ENCODE measurements at places on chromosomes 16 and 17. TPM values are rescaled to one million over a fixed set of nuclear protein-coding genes. Genes with fewer than 3 reads are reported as not detected.

- H3K4me1 ChIP-seq, result no peaks in the 10 kb centered on the region
- H3K27ac ChIP-seq, result no peak overlapping the region
- DNase-seq, result no peak
- H3K27me3 ChIP-seq, result no peaks in the 10 kb centered on the region
- H3K36me3 ChIP-seq, result peaks cover 10% of the 10 kb centered on the region
Measured at GRCh38 chr17:76485569-76485968, 15.7 kb downstream of the RHBDF2 start.

- H3K4me1 ChIP-seq, result no peaks in the 10 kb centered on the region
- H3K4me3 ChIP-seq, result no peak overlapping the region
- no peak overlapping the region for H3K27ac ChIP-seq
- no peaks in the 10 kb centered on the region for H3K27me3 ChIP-seq
- DNase-seq, result no peak
Measured at GRCh38 chr16:52634528-52634927, 87.6 kb upstream of the TOX3 start.

DNA sequence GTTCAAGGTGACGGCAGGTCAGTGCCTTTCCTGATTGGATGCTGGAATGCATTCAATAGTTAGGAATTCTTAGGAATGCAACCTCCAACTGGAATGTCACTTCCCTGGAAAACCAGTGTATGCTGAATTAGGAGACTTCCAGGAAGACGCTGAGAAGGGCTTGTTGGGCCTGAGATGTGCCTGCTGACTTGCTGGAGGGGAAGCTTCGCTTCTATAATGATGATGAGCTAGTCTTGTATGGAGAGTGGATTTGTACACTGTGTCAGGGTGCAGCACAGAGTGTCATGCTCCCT, 45.6 kb downstream of the SMPD3 start:
- H3K4me3 ChIP-seq, result no peak overlapping the region
- peaks cover 6% of the 10 kb centered on the region for H3K4me1 ChIP-seq
- peaks cover 29% of the 10 kb centered on the region for H3K27me3 ChIP-seq
- H3K36me3 ChIP-seq, result no peaks in the 10 kb centered on the region
- DNase-seq, result no peak
- H3K27ac ChIP-seq, result no peak overlapping the region

DNA sequence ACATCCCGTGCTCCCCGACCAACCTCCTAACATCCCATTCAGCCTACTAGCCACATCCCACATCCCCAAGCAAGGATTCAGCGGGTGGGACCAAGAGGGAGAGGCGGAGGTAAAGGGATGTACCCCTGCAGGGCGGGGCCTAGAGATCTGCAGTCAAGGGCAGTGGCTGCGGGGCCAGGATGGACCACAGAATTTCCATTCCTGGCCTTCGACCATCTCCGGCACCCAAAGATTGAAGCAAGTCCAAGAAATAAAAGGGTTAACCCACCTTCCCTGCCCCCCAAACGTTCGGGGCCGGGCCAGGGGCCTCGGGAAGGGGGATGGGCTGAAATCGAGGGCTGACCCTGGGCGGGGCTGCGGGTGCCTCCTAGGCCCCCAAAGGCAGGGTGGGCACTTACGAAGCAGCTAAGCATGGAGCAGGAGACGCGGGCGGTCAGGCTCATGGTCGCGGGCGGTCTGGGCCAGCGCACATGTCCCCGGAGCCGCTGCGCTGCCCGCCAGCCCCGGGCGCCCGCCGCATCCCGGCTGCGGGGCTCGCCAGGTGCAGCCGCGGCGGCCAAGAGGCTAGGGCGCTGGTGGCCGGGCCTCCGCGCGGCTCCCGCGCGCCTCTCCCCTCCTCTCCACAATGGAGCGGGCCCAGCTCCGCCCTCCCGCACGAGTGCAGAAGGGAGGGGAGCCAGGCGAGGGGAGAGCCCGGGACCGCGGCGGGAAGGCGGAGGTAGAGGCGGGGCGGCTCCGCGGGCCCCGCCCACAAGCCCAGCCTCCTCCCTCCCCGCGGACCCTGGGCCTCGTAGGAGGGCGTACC, at the start of gene MTMR4:
Gene MTMR4, minus strand, starts transcription at position 674 of the 805 bp plus-strand sequence. Its CDS starts 231 bp downstream, at position 443.
- peaks cover 55% of the 10 kb centered on the region for H3K36me3 ChIP-seq
- H3K4me3 ChIP-seq, result peak within 1 kb of the TSS; percentile 80
- no peaks in the 10 kb centered on the region for H3K27me3 ChIP-seq
- H3K27ac ChIP-seq, result peak within 1 kb of the TSS; percentile 44
- peaks cover 31% of the 10 kb centered on the region for H3K4me1 ChIP-seq
- peak; percentile 68 for DNase-seq

DNA sequence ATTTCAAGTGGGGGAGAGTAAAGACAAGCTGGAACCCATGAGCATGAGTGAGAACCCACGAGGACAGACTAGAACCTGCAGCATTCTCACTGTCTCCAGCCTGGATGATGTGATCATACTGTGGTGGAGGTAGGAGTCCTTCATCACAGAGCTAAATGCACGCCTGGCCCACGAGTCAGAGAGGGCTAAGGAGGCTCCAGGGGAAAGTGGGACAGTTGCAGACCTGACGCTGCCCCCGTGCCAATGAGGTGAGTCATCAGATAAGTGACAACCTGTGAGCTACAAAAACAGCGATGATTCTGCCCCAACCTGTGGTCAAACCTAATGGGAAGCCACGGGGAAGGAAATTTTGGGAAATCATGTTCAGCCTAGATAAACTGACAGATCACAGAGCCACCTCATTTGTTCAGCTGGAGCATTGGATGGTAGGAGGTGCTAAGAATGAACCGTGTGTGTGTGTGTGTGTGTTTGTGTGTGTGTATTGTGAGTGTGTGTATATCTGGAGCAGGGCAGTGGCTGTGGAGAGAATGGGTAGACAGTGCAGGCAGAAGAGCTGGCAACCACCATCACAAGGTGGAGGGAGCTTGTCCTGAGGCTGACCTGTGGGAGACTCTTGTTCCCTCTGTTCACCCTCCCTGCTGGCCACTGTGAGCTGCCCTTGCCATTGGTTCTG, 131.8 kb downstream of the UTP18 start:
- no peak overlapping the region for H3K27ac ChIP-seq
- peaks cover 12% of the 10 kb centered on the region for H3K4me1 ChIP-seq
- no peak overlapping the region for H3K4me3 ChIP-seq
- H3K27me3 ChIP-seq, result peaks cover 95% of the 10 kb centered on the region

DNA sequence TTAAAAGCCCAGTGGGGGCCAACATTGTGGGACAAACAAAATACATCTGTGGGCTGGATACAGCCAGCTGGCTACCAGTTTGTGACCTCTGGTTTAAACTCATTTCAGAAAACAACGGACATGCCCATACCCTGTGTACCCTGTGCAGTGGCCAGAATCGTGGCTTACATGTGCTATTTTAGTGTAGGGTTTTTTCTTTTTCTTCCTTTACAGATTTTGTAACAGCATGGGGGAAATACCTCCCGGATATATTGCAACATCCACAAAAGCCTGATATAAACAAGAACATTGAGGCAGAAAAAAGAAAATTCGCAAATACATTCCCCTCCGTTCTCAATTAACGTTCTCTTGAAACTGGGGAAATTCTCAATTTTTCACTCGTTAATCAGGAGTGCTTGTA, 7.3 kb downstream of the HS3ST4 start:
- no peak overlapping the region for H3K27ac ChIP-seq
- H3K4me1 ChIP-seq, result no peaks in the 10 kb centered on the region
- no peaks in the 10 kb centered on the region for H3K36me3 ChIP-seq

DNA sequence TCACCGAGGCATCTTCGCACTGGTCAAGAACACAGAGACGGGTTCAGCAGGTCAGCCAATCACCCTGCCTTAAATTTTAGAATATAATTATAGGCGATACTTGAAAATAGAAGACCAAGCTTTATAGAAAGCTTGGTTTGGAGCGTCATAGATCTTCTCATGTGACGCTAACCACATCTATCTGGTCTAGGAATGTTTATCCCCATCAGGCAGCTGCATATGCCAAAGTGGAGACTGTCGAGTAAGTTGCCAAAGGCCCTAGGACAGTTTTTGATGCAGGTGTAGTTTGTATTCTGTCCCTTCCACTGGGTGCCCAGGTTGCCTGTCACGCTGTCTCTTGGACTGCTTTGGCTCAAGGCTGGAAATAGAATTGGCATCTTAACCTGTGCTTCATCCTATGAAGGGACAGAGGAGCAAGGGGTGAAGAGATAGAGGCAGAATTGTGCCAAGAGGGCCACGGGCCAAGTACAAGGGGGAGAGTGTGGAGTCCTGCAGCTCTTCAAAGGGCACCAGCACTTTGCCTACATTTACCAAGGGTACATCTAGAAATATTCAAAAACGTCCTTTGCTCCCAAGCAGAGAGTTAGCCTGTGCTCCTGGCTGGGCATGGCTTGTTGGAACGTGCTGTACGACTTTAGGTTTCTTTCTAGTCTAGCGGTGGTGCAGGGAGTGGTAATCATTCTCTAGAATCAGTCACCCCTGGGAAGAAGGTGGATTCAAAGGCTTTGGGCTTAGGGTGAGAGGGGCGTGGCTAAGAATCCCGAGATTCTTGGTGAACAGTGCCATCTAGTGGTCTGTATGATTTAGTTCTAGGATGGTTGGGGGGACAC, 5.3 kb upstream of the WIPI1 start:
- peaks cover 7% of the 10 kb centered on the region for H3K27me3 ChIP-seq
- no peak overlapping the region for H3K27ac ChIP-seq
- H3K36me3 ChIP-seq, result peaks cover 7% of the 10 kb centered on the region
- H3K4me1 ChIP-seq, result peaks cover 23% of the 10 kb centered on the region
- peak; percentile 76 for DNase-seq

GRCh38 chr17:31416503-31416923, 25.0 kb downstream of the RAB11FIP4 start:
- H3K4me1 ChIP-seq, result no peaks in the 10 kb centered on the region
- no peak for DNase-seq
- no peaks in the 10 kb centered on the region for H3K36me3 ChIP-seq
- H3K27ac ChIP-seq, result no peak overlapping the region
- H3K4me3 ChIP-seq, result no peak overlapping the region

DNA sequence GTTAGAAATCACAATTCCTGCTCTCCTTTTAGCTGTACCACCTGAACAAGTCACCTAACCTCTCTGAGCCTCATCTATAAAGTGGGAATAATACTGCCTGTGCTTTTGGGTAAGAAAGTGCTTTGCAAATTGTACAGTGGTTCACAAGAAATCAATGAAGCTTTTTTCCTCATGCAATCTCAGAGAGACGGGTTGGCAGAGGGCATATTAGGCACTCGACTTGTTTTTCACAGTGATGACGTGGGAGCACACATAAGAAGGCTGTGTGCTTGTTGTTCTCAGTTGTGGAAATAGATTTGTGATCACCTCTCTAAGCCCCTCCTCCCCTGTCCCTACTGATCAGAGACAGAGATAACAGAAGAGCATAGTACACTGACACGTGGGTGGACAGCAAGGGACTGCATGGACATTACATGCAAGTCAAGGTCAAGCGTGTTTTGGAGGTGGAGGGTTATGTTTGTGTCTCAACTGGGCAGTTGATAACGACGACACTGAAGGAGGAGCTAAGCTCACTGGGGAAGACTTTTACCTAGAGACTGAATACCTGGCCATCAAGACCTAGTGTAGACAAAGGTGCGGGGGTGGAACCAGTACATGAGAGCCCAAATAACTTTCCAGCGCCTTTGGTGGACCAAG, 1.7 kb upstream of the GPT2 start:
- no peak for DNase-seq
- peak overlapping the region; percentile 40 for H3K4me3 ChIP-seq
- peak overlapping the region; percentile 97 for H3K27ac ChIP-seq
- H3K4me1 ChIP-seq, result peaks cover 42% of the 10 kb centered on the region

KCNH4 gene
- not detected for total RNA-seq

IL17C gene
- not detected for total RNA-seq

CLN3 gene
- 33.5 TPM for total RNA-seq
